Body of pancreas (tissue), 4 donors: ENCODE measurements at places on chromosomes 13 and 19.

GRCh38 chr13:98984983-98985382, 7.1 kb upstream of the DOCK9 start:
- DNase-seq, result no peak

GRCh38 chr13:33480561-33480960, 195.0 kb upstream of the STARD13 start:
- no peak for DNase-seq

GRCh38 chr13:101454767-101455166, 2.3 kb downstream of the ITGBL1 start:
- DNase-seq, result no peak

- DNase-seq, result no peak
Measured at GRCh38 chr19:32415669-32416068, 10.1 kb downstream of the DPY19L3 start.

GRCh38 chr13:30735872-30736175, 481 bp downstream of the ALOX5AP start:
- no peak for DNase-seq

GRCh38 chr13:77310161-77310560, 16.7 kb downstream of the MYCBP2 start:
- no peak for DNase-seq

- DNase-seq, result peak; percentile 21
Measured at GRCh38 chr13:112057736-112058518, 9.0 kb upstream of the SOX1 start.

GRCh38 chr13:49098771-49099512, 121.2 kb upstream of the MLNR start:
- no peak for DNase-seq

- DNase-seq, result no peak
Measured at GRCh38 chr19:58098682-58098998, 609 bp upstream of the ZSCAN18 start.

DNA sequence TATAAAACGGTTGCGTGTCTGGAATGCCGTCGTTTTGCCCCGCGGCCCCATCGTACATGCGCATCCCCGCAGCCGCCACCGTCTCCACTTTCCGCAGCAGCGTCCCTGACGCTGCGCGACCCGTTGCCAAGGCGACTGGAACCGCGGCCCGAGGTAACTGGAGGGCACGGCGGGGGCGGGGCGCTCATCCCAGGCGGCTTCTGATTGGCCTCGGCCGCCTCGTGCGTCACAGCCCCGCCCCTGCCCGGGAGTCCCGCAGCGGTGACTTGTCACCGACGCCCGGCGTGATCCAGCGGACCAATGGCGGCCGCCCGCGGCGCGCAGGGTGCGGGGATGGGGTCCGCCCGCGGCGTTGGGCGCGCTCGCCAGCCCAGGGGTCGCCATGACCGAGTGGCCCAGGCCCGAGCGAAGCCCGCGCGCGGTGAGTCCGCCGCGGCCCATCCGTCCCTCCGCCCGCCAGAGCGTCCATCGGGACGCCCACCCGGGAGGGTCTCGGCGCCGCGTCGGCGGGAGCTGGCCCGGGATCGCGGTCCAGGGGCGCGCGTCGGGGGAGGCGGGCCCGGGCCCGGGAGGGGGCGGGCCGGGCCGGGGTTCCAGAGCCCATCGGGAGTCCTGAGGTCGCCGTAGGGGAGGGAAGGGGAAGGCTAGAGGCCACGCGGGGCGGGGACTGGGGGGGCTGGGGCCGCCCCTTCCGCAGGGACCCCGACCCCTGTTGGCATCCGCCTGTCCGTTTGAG, at the start of gene ZSCAN1:
Gene ZSCAN1 (plus strand): TSS at position 285 of the 736 bp plus-strand sequence. CDS start 3,812 bp downstream, outside the sequence.
- peak; percentile 91 for DNase-seq

GRCh38 chr19:57682226-57682766, 519 bp downstream of the ZNF551 start:
- DNase-seq, result no peak

DNA sequence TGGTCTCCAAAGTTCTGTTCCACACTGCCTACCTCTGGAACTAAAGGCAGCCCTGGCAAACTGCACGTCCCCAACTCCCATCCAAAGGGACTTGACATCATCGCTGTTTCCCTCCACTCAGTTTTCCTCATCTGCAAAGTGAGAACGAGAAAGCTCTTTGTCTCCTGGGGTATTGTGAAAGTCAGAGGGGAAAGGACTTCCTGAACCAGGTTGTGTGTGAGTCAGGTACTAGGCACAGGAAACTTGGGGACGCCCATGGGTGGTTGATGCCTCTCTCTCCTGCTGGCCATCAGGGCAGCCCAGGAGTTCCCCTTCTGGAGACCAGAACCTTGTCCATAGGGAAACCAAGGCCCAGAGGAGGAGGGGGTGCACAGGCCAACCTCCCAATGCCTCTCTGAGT, 4.7 kb downstream of the CRLF1 start:
- DNase-seq, result no peak

- no peak for DNase-seq
Measured at GRCh38 chr13:48817166-48817802, 158.4 kb upstream of the FNDC3A start.

- no peak for DNase-seq
Measured at GRCh38 chr19:56152644-56153043, 11.6 kb downstream of the ZNF444 start.

DNA sequence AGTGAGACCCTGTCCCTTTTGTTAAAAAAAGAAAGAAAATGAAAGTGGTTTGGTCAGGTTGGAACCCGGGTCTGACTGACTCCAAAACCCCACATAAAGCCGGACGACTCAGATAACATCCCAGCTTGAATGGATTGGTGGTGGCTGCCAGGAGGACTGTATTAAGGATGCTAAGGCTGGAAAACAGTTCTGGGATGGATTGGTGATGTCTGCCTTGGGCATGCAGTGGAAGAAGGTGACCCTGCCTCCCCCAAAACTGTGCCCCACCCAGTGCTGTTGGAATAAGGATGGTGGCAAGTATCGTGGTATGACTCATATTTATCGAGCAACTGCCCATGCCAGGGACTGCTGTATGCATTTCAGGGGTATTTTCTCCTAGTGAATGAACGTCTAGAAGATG, 18.5 kb upstream of the COLGALT1 start:
- no peak for DNase-seq

DNA sequence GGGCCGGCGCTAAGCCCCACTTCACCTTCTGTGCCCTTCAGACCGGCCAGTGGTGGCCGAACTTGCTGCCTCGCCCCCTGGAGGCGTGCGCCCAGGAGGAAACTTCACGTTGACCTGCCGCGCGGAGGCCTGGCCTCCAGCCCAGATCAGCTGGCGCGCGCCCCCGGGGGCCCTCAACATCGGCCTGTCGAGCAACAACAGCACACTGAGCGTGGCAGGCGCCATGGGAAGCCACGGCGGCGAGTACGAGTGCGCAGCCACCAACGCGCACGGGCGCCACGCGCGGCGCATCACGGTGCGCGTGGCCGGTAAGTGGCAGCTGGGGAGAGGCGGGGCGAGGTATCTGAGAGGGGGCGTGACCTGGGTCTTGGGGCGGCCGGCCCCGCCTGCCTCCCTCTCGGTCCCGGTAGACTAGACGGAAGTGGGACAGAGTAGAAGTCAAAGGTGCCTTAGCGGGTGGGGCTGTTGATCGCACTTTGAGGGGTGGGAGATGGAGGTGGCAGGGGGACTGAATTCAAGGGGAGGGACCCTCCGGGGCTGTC, 5.6 kb downstream of the ICAM5 start:
- no peak for DNase-seq

DNA sequence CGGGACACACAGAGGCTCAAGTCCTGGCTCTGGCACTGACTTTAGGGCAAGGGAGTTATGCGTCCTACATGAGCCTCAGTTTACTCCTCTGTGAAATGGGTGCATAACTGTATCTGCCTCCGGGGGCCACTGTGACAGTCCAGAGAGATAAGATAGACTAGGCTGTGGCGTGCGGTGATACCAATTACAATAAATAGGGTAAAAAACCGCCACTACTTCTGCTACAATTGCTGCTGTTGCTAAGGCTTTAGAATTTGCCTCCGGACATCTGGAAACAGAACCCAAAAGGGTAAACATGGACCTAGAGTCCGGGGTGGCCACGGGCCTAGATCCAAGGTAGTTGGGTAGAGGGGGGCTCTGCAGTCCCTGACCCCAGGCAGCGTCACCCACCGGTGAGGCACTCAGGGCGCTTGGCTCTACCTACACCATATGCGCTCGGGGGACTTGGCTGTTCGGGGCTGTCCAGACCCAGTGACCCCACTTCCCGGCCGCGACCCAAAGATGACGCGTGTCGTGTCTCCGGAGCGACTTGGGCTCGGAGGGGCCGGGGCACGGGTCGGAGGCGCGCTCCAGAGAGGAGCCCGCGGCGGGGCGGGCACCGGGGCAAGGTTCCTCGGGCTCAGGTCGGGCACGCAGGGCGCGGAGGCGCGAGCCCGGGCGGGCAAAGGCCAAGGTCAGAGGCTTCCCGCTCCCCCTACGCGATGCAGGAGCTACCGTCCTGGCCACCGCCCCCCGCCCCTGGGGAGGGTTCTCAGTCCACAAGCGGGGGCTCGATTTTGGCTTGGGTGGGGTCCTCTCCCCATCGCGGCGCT, 1.1 kb downstream of the INSR start:
- peak; percentile 58 for DNase-seq

- DNase-seq, result no peak
Measured at GRCh38 chr13:110856942-110857835, 57.7 kb downstream of the ANKRD10 start.

- DNase-seq, result no peak
Measured at GRCh38 chr13:110445183-110445582, 116.3 kb downstream of the RAB20 start.

- no peak for DNase-seq
Measured at GRCh38 chr19:35329323-35329722, 336 bp downstream of the CD22 start.
